Fibroblast of gingiva (primary cell): ENCODE measurements at places on chromosomes 5 and 9.
A peak's percentile ranks its signal among the peaks of the same experiment; 100 is the strongest.

DNA sequence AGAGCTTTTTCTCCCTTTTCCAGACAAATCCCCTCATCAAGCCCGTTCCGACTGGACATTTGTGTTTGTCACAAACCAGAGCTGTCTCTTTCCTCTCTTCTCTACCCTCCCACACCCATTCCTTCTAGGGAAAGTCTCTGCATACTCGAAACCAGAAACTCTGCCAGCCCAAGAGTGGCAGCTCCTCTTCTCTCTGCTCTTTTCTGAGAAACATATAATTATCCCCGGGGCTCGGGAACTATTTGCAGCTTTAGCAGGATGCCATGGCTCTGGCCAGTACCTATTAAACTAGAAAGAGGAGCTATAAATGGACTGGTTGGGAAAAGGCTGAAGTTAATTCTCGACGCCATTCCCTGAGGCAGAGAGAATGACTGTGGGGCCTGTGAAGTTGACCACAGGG, 82.6 kb downstream of the SH3PXD2B start:
- DNase-seq = no peak

GRCh38 chr5:99795031-99795430, 740.1 kb upstream of the FAM174A start:
- no peak for DNase-seq

DNA sequence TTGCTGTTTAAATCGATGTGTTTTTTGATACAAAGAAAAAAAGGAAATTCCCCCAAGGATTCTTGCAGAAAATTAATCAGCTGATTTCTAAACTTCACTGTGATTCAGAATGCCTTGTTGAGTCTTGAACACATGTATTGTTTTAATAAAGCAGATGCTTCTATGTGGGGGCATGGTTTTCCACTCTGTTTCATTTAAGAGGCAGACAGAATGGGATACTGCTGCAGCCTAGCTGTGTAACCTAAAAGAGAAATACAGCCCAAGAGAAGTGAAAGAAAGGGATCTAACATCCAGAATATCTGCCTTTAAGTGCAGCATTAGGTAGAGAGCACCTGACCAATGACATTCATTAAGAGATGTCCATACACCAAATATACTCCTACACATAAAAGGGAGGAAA, 365.1 kb upstream of the CCNH start:
- no peak for DNase-seq

DNA sequence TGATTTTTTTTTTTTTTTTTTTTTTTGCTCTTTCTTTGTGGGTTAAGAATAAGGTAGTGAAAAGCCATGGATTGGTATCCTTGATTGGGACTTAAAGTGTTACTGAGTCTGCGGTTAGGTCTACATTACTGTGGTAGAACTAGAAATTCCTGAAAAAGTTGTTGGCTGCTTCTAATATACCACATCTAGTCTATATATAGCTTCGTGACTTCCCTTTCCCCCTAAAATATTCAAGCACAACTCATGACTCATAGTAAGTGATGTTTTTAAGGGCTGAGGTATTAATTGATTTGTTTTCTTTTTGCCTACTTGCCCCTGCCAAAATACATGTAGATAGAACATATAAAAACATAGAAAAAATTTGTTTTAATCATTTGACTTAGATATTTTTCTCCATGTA, 247.6 kb downstream of the TMEM232 start:
- peak; percentile 77 for DNase-seq

- DNase-seq = no peak
Observed at GRCh38 chr9:19442240-19442639, 33.4 kb downstream of the ACER2 start.

- DNase-seq = no peak
Observed at GRCh38 chr5:172421-172820, 18.9 kb upstream of the LRRC14B start.

DNA sequence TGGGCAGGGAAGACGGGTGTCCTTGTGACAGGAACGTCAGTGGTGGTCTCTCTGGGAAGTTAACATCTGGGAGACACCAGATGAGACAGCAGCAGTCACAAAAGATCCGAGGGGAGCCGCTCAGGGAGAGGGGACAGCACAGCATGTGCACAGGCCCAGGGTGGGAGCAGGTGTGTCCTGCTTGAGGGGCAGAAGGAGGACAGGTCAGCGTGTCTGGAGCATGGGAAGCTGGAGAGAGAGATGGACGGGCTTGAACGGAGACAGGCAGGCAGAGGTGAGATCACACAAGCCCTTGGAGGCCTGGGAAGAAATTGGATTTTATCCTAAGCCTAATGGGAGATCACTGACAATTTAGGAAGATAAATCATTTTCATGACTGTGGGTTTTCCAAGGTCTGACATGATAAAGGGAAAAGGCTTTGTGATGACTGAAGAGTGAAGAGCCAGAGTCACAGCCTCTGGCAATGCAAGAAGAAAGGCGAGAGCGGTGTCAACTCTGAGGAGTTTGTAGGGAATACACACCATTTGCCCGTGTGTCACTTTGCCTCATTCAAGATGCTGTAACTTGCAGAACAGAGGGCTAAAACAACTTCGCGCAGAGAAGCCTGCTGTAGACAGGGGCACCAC, 88.3 kb downstream of the FSTL4 start:
- no peak for DNase-seq

DNA sequence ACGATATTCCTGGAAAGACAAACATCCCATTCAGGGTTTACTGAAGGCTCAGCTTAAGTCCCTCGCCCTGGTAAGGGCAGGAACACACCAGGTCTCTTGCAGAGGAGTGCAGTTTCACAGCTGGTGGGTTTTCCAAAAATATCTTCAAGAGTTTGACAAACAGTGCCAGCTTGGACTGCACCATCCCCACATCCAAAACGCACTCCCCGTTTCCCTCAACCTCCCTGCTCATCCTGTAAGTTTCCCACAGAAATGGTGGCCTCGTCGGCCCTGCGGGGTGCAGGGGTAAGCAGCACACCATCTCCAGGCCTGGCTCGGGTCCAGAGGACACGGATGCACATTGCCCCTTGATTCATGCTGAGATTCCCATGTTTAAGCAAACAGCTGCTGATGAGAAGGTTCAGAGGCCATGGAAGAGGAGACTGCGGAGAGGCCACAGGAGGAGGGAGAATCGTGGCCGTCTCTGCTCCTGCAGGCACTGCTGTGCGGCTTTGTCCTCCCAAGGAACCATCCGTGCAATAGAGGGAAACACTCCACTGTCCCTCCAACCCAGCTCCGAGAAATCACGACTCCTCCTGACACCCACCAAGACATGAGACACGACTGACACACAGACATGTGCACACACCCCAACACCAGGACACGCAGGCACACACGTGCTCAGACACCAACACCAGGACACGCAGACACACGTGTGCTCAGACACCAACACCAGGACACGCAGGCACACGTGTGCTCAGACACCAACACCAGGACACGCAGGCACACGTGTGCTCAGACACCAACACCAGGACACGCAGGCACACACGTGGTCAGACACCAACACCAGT, 24.0 kb upstream of the SLC12A7 start:
- no peak for DNase-seq
